ENCODE measurements at places on chromosomes 4 and X.

DNA sequence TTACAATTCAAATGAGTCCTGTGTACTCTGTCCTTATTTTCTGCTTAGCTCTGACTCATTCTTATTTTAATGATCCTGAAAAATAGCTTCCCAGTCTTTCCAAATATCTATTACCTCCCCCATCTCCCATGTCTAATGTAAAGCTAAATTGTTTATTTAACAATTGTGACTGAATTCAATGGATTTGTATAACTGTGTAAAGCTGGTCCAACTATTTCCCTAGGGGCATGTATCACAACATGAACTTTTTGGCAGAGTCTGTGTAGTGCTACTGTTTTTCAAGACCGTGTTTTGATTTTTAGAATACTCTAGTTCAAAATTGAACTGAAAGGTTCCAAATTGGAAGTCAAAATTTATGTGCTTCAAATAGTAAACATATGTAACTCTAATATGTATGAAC lies 67.8 kb downstream of the SPCS3 start:
- DNase-seq, result no peak

DNA sequence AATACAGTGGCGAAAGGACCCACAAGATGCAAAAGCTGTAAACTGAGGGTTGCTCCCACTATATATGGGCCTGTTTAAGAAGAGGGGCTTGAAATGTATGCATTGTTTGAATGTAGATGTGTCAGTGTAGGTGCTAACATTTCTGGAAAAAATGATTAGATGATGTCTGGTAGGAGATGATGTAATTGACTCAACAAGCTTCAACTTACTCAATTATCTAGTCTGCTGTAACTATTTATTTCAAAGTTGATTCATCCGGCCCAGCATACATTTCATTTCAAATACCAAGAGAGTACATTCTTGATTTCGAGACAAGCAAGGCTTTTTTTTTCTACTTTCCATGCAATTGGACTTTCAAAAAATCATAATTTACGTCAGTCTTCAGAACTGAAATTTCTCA lies 9.3 kb upstream of the ENAM start:
- no peak for DNase-seq

DNA sequence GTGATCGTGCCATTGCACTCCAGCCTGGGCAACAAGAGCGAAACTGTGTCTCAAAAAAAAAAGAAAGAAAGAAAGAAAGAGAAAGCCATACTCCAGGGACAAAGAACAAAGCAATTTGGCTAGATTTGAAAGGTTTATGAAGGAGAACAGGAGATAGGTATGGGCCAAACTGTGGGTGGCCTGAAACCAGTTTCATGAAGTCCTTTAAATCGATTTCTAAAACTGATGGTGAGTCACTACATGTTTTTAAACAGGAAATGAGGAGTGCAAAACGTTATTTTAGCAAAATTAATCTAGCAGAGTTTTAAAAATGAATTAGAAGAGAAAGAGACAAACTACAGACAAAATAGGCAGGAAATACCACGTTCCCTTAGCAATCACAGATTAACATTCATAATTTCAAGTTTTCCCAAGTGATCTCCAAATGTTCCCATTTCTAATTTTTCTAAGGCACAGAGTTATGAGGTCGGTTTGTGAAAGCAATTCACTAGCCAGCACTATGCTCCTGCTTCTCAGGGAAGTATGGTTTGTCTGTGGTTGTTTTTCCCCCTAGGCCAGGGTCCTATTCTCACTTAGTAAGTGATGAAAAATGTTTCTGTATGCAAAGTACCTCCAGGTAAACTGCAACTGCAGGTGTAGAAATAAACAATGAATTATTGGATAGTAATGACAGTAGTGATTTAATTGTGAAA lies 190.6 kb downstream of the PPP3CA start:
- DNase-seq, result no peak

GRCh38 chr4:55781812-55782211 lies 37.8 kb upstream of the EXOC1L start:
- DNase-seq, result no peak

GRCh38 chr4:102492531-102493241 lies 8.5 kb upstream of the NFKB1 start:
- DNase-seq, result no peak

GRCh38 chr4:125522588-125522987 lies 207.8 kb downstream of the FAT4 start:
- no peak for DNase-seq

- no peak for DNase-seq
These were observed 111.9 kb downstream of the GLRA3 start for GRCh38 chr4:174716986-174717770.

DNA sequence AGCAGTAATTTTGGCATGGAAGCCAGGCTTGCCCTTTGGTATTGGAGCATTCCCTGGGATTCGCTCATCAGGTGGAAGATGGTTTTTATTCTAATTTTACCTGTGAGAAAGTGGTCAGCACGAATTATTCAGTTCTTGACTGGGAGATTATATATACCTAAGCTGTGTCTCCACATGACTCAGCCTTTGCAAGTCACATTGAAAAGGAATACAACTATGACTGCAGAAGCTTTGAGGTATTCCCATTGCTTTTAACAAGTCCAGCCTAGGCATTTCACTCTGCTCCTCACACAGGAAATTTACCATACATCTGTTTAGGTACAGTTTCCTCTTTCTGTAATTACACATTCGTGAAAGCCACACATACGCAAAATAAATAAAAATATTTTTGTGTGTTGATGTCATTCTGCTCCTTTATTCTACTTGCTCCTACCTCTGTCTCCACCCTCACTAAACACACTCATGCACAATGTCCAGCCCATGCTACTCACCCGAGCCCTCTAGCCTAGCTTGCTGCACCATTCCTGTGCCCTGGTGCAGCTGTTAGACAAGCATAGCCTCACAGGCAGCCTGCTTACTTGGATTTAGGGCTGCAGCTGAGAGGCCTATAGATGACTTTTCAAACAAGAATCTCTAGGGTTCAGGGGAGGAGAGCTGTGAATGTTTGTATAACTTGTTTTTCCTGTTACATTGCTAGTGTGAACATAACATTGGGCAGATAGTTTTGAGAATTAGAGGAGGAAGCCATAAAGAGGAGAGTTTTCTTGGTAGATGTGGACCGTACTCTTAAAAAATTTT lies 504.4 kb upstream of the FAT1 start:
- DNase-seq, result no peak

- DNase-seq, result no peak
These were observed 26.7 kb upstream of the GUCY1A1 start for GRCh38 chr4:155639704-155640523.

- no peak for DNase-seq
These were observed 12.6 kb downstream of the RUFY3 start for GRCh38 chr4:70734168-70734954.

GRCh38 chrX:13620207-13620606 lies 32.7 kb upstream of the TCEANC start:
- no peak for DNase-seq

GRCh38 chr4:87542734-87543312 lies 13.6 kb upstream of the SPARCL1 start:
- no peak for DNase-seq

DNA sequence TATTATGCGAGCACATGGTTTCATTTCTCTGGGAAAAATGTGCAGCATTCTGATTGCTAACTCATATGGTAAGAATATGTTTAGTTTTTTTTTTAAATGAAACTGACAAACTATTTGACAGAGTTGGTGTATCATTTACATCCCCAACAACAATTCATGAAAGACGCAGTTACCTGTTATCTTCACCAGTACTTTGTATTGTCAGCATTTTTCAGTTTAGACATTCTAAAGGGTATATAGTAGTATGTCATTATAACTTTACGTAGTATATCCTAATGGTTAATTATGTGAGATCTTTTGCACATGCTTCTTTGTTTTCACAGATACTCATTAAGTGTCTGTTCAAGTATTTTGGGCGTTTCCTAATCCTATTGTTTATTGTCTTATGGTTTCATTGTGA lies 891.1 kb upstream of the AGA start:
- no peak for DNase-seq

- no peak for DNase-seq
These were observed 9.1 kb downstream of the LAMTOR3 start for GRCh38 chr4:99885063-99885664.

DNA sequence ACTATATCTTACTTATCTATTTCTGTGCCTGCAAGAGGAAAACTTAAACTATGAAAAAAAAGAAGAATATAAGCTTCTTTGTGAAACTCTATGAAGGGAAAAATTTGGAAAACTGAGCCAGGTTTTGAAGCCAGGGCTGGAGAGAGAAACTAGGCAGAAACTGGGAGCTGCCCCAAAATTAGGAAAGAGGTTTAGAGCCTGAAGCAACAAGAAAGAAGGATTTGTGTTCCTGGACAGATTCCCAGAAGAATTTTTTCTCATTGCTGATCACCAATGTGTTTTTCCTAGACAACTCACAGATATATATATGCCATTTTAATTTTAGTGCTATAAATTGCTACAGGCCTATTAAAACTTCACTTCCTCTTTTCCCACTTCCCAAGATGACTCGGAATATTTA lies 245.0 kb upstream of the GEMIN8 start:
- no peak for DNase-seq

DNA sequence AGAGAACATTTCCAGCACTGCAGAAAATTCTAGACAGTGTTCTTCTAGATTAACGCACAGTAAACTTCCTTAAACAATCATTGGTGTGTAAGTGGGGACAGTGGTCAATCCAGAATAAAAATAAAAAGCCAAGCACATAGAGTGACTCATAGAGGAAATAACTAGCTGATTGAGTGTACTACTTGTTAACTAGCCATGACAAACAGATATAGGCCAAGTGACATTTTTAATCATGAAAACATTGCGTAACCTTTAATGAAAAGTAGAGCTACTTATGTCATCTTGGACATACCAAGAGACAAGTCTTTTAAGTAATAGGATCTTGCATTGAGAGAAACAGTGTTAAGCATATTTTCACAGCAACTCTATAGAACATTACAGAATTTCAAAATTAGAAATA lies 233.9 kb upstream of the MAB21L2 start:
- no peak for DNase-seq

GRCh38 chrX:85084770-85085393 lies 81.2 kb downstream of the APOOL start:
- no peak for DNase-seq

DNA sequence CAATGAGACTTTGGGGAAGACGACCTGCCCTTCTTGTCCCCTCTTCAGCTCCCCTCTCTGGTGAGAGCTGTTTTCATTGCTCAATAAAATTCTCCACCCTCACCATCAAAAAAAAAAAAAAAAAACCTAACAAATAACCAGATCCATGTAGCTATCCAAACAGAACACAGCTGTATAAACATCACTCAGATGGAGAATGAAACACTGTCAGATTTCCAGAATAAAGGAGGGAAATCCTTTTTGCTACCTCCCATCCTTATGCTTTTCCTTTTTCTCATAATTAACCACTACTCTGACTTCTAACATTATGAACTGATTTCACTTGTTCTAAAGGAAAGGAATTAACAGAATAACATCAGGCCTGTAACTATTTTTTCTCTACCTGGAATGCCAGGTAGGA lies 155.6 kb downstream of the PPP4R3C start:
- DNase-seq, result no peak

- no peak for DNase-seq
These were observed 77.4 kb downstream of the MTMR1 start for GRCh38 chrX:150770623-150771022.

- DNase-seq, result no peak
These were observed 75.7 kb upstream of the LRPAP1 start for GRCh38 chr4:3607690-3608552.

GRCh38 chr4:146049802-146050201 lies 111.2 kb upstream of the ZNF827 start:
- DNase-seq, result no peak

GRCh38 chr4:1375051-1375721 lies 28.2 kb downstream of the UVSSA start:
- DNase-seq, result no peak

- no peak for DNase-seq
These were observed 41.5 kb downstream of the GATB start for GRCh38 chr4:151718984-151719955.

DNA sequence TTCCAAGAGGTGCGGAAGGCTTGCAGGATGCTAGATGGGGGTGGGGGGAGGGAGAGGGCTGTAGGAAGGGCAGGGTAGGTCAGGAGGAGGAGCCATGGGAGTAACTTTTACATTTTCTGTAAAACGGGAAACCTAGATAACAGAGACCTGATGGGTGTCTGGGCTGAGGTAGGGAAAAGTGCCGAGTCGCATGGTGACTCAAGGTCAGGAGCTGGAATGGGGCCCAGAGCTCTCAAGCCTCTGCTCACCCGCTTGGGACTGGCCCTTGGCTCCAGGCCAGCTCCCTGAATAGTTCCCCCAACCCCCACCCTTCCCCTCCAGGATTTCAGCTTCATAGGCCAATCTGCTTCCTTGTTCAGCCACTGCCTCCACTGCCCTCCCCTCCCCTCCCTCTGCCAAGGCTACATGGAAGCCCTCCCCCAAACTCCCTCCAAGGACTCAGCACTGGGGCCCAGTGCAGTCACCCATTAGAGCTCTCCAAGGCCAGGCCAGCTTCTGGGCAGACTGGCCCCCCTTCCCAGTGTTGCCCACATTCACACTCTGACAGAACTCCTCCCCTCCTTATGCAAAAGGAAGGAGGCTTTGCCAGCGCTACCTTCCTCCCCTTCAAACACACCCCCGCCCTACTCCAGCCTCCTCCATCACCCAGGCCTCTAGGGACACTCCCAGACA lies 43.6 kb downstream of the TSC22D3 start:
- DNase-seq, result no peak

DNA sequence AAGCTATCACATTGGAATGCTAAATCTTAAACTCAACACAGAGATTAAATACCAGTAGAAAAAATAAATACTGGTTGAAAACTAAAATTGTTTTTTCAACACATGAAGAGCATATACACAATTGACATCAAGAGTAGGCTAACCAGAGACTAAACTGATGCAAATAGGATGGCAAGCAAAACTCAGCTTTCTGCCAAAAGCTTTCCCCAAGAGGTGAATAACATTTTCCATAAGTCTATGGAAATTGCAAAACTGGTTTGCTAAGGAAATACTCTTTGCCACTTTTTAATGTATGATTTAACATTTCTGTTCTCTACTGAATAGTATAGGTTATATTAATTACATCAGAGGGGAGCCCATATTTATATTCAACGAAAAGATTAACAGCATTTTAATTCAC lies 23.8 kb downstream of the IQCM start:
- DNase-seq, result no peak

GRCh38 chrX:72685810-72686456 lies 28.2 kb downstream of the PHKA1 start:
- no peak for DNase-seq

- DNase-seq, result no peak
These were observed 623.8 kb upstream of the HTR2C start for GRCh38 chrX:113959912-113960626.

Measured in activated gamma-delta T cell (primary cell).